ENCODE measurements at places on chromosomes 16 and 17.
A peak's percentile ranks its signal among the peaks of the same experiment; 100 is the strongest.

DNA sequence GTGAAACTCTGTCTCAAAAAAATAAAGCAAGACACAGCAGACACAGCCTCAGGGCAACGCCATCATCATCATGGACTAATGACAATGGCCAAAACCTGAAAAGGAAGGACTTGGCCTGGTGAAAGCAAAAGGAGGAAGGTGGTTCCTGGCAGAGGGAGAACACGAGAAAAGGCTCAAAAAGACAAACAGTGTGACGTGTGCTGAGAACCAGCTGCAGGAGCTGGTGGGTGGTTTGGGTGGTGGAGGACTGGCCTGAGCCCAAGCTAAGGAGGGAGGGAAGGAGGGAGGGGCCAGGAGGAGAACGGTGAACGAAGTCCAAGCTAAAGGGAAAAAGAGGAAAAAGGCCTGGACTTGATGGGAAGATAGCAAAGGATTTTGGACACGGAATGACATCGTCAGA is 85.1 kb downstream of the SLC39A11 start:
- peak; percentile 19 for DNase-seq

DNA sequence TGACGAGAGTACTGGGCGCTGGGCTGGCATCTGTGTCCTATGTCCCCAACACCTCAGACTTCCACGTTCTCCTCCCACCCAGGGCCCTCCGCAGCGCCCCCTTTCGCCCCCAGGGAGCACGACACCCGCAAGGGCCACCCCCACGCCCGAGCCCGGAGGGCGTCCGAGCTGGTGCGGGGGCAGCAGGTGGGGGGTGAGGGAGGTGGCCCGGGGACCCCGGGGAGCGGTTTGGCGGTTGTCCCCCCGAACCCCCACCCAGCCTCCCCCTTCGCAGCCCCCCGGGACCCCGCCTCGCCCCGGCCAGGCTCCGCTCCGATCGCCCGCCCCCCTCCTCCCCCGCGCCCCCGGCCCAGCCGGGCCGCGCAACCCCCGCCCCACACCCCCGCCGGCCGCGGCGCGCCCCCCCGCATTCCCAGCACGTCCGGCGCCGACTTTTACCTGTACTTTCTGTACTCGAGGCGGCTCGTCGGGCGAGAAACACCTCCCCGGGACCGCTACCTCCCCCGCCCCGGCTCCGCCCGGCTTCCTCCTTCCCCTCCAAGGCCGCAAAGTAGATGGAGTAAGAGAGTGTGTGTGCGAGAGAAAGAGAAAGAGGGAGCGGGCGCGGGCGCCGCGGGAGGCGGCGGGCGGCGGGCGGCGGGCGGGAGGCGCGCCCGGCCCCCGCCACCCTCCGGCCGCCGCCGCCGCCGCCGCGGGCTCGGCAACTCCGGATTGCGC is 901 bp downstream of the CDYL2 start:
- peak; percentile 41 for DNase-seq

GRCh38 chr17:72839131-72839725 is 253.3 kb downstream of the SLC39A11 start:
- peak; percentile 24 for DNase-seq

- DNase-seq: no peak
Measured at GRCh38 chr17:73208139-73208827, 15.4 kb downstream of the COG1 start.

DNA sequence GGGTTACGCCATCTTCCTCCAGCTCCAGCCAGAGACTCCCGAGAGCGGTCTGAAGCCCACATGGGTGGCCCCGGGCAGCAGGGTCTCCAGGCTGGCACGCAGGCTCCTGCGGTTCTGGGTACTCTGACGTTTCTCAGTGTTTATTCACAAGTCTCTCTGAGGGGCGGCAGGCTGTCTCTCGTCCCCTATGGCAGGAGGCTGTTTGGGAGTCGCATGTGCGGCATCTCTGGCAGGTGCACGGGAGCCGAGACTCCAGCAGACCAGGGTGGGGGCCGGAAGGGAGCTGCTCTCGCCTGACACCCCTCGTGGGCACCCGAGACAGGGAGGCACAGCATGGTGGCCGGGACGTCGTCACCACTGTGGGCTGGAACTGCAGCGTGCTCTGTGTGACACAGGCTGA is 48.1 kb downstream of the ZNF778 start:
- DNase-seq: no peak

- no peak for DNase-seq
Measured at GRCh38 chr16:47069841-47070584, 73.7 kb downstream of the NETO2 start.

GRCh38 chr16:54928411-54929089 is 2.1 kb upstream of the IRX5 start:
- DNase-seq: peak; percentile 75

GRCh38 chr16:13061691-13062090 is 160.3 kb downstream of the SHISA9 start:
- no peak for DNase-seq

DNA sequence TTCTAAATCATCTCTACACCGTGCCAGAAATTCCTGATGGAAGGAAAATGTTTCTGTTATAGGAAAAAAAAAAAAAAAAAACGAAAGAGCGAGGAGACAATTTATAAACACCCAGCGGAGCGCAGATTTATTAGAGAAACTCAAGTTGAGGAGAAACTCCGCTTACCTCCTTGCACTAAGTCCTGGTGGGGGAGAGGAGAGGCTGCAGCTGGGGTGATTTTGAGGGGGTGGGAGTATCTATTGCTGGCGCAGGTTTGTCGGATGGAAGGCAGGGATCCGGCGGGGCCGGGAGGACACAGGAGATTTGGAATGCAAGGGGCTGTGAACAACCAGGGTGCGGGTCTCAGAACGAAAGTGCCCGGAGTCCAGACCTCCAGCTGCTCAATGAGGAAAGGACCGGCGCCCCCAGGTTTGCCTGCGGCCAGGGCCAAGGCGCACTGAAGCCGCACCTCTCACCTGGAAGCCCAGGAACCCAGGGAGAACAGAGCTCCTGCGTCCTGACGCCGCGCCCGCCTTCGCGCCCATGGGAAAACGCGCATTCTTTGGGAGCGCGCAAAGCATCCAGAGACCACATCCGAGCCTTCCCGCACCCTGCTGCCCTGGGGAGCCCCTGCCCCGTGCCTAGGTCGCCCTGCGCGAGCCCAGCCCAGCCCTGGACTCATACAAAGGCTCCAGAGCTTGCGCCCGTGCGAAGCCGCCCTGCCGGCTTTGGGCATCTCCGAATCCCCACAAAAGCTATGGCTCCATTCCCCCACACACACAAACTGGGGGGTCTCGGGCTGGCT is 2.6 kb upstream of the HOXB8 start:
- DNase-seq: no peak

GRCh38 chr17:17080781-17081180 is 38.5 kb downstream of the MPRIP start:
- no peak for DNase-seq

DNA sequence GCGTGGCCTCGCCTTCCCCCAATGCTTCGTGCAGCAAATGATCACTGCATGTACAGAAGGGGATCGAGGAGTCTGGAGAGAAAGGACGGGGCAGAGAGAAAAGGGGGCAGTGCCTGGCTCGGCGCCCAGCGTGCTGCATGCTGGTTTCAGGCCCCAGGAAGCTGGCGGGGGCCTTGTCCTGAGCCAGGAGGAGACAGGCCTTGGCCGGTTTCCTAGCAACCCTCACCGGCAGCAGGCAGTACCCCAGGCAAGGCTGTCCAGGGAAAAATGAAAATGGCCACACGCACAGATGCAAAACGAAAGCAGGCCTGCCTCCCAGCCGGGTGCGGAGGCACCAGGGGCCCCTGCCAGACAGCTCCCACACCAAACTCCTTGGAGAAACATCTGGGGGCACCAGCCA is 126.3 kb downstream of the ZFHX3 start:
- peak; percentile 49 for DNase-seq

DNA sequence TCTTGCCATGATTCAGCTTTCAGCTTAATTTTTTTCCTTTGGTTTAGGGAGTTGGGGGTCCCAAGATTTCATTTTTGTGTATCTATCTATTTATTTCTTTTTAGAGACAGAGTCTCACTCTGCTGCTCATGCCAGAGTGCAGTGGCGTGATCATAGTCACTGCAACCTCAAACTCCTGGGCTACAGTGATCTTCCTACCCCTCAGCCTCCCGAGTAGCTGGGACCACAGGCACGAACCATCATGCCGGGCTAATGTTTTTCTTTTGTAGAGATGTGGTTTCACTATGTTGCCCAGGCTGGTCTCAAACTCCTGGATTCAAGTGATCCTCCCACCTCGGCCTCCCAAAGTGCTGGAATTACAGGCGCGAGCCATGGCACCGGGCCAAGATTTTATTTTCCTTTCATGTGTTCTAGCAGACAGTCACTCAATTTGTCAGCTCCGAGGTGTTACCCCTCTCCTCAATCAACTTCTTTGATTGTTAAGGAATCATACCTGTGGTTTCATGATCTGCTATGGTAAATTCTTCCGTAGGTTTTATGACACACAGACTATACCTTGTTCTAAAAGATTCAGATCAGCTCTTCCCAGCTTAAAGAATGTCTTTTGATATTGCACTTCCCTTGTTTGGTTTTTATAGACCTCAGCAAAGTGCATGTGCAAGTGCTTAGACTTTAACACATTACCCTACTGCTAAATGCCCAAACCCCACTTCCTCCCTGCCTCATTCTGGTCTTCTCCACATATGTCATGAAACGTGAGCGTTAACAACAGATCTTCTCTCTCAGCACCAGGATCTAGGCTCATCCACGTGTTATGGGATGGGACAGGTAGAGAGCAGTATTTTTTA is 13.0 kb downstream of the UNC45B start:
- DNase-seq: no peak

GRCh38 chr17:21010705-21011596 is 31.9 kb downstream of the USP22 start:
- DNase-seq: no peak

GRCh38 chr16:46973996-46974324 is 486 bp upstream of the DNAJA2 start:
- no peak for DNase-seq

- DNase-seq: no peak
Measured at GRCh38 chr16:61500851-61501250, 535.4 kb downstream of the CDH8 start.

- DNase-seq: no peak
Measured at GRCh38 chr16:9351440-9351839, 260.0 kb downstream of the HAPSTR1 start.

DNA sequence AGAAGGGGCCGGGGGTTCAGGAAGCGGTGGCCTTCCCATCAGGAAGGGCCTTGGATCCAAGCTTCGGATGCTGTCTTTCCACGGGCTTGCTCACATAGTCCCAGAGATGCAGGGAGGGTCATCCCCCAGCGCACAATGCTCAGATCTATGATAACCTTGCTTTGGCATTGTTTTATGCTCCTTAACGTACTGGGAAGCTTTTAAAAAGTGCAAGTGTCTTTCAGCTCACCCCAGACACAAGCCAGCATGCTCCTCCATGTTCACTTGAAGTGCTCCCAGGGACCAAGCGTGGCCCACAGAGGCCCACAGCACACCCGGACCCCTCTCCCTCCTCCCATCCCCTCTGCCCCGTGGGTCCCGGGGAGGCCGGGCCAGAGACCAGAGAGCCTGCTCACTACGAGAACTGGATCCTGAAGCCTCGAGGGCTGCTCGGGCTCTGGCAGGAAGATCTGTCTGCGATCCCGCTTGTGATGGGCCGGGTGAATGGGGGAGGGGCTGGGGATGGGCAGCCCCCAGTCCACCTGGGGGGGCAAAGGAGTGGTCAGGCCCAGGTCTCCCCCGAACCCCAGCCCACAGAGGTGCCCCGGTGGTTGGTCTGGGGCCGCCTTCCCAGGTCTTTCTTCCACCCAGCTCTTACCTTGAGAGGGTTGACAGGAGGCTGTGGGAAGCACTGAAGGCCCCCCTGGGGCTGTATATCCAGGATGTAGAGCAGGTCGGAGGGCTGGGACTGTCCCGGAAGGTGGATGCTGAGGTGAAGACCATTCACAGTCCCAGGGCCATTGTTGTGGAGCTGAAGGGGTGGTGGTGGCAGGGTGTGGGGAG is 11.8 kb upstream of the FAM171A2 start:
- no peak for DNase-seq

DNA sequence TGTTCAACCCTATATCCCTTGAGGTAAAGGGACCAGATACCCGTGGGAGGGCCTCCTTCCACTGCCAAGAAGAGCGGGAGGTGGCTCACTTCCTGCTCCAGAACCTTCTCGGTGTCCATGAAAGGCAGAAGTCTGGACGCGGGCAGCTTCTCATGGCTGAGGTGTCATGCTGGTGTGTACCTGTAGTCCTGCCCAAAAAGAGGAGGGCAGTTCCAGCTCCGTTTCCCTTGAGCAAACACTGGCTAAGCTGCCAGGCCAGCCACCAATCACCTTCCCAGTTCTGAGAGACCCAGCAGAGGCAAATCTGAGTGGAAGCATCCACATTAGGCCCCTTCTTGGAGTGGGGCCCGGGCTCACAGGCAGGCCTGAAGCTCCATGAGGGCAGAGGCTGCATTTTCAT is 5.6 kb downstream of the TMEM11 start:
- DNase-seq: no peak

- DNase-seq: no peak
Measured at GRCh38 chr17:17413215-17413792, 63.5 kb upstream of the MED9 start.

DNA sequence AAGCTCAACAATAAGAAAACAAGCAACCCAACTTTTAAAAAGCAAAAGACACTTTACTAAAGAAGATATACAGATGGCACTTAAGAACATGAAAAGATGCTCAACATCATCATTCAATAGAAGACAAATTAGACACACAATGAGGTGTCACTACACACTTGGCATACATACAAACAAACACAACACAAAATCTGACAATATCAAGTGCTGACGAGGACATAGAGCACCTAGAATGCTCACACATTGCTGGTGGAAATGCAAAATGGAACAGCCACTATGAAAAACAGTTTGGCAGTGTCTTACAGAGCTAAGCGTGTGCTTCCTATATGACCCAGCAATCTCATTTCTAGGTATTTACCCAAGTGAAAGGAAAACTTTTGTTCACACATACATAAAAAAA is 18.9 kb downstream of the RPRML start:
- DNase-seq: no peak

DNA sequence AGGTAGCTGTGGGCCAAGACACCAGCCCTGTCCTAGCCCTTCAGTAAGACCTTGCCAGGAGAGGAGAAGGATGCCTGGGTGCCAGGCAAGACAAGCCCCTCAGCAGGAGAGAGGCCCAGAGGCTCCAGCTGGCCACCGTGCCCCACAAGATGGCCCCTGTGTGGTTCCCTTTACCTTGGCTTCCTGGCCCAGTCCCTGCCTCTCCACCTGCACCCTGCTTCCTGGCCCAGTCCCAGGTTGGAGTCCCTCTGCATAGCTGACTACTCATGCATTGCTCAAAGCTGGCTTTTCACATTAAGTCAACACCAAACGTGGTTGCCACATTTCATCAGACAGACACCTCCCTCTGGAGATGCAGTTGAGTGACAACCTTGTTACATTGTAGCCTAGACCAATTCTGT is 4.0 kb downstream of the SYNGR3 start:
- peak; percentile 40 for DNase-seq

GRCh38 chr16:85984231-85984880 is 85.4 kb downstream of the IRF8 start:
- DNase-seq: no peak

GRCh38 chr17:65108152-65108551 is 29.0 kb upstream of the RGS9 start:
- no peak for DNase-seq

DNA sequence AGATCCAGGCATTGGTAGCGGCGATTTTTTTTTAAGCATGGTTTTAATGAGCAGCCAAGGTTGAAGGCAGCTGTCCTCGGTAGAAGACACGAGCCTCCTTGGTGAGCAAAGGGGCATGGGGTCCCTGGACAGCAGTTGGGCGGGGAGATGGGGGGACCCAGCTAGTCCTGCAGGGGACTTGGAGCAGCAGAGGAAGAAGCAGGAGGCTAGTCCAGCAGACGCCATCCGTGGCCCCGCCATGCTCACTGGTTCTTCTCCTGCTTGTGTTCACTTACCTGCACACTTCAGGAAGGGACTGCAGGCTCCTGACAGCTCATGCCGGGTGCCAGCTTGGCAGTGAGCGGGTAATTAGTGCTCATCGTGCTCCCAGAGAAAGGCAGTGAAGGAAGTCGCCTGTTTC is 130.2 kb upstream of the CDH5 start:
- no peak for DNase-seq

All from EH (cell line).